ENCODE measurements at places on chromosomes 5 and 9.

DNA sequence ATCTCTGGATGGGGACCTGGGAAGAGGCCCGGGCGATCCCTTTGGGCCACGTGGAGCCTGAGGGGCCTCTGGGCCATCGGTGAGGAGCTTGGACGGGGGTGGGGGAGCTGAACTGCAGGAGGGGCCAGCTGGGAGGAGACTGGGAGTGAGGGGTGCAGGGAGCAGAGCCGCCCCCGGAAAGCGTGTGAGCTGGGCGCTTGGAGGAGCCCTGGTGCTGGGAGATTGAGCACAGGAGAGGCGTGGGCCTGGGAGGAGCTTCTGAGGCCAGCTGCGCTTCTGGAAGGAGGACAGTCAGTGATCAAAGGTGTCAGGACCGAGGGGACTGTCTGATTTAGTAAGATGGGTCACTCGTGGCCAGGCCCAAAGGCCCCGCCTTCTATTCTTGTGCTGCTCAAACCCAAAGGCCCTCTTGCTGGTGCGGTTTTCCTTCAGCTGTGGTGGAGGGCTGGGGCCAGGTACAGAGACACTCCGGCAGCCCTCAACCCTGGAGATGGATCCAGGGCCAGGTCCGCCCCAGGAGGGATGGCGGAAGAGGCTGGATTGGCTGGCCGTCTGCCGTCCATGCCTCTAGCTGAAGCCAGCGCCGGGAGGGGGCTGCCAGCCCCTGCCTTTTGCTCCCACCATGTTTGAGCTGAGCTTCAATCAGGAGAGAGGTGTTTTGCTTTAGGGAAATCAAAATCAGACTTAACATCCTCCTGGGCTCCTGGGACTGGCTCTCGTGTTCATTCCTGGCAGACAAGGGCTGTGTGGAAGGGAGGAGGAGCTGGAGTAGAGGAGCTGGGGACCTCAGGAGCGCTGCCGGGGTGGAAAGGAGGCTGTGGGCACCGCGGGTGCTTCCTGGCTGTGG is 21.6 kb downstream of the NCS1 start:
- DNase-seq, result no peak

DNA sequence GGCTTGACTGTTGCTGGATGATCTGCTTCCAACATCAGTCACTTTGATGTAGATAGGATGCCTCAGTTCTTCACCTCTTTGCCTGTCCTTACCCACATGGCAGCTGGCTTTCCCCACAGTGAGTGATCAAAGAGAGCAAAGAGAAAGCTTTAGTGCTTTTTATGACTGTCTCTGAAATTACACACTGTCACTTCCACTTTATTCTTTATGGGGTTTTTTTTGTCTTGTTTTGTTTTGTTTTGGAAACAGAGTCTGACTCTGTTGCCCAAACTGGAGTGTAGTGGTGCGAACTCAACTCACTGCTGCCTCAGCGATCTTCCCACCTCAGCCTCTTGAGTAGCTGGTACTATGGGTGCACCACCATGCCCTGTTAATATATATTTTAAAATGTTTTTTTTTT is 32.4 kb upstream of the C5orf24 start:
- DNase-seq, result peak; percentile 91

- no peak for DNase-seq
Measured at GRCh38 chr5:43274435-43275114, 38.6 kb downstream of the HMGCS1 start.

- DNase-seq, result no peak
Measured at GRCh38 chr5:83864652-83865051, 144.0 kb upstream of the HAPLN1 start.

DNA sequence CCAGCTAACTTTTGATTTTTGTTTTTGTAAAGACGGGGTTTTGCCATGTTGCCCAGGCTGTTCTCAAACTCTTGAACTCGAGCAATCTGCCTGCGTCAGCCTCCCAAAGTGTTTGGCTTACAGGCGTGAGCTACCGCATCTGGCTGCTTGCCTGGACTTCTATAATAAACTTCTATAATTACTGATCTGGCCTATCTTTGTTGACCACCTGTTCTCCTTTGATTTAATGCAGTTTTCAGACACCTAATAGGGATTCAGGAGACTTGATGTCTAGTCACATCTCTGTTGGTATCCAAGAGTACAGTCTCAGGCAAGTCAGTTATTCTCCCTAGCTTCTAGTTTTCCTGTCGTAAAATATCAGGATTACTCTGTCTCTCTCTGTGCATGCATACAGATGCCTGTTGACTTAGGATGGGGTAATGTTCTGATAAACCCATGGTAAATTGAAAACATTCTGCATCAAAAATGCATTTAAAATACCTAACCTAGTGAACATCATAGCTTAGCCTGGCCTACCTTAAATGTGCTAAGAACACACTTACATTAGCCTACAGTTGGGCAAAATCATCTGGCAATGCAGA is 51.5 kb upstream of the NR3C1 start:
- no peak for DNase-seq

- no peak for DNase-seq
Measured at GRCh38 chr9:81588148-81588871, 101.0 kb downstream of the TLE1 start.

- DNase-seq, result no peak
Measured at GRCh38 chr5:159096243-159096923, 3.3 kb downstream of the EBF1 start.

DNA sequence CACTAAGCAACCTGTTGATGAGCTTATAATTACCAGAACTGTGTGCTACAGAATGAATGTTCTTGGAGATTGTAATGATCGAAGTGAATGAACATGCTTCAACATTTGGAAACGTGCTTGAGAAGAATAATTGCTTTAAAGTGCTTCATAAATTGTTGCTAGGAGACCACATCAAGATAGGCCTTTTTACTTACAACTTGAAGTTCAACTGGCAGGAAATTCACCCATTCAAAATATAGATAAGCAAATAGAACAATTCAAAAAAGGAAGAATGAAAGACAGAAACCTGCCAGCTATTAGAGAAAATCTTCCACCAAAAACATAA is 38.0 kb upstream of the SLC44A1 start:
- DNase-seq, result no peak

- DNase-seq, result no peak
Measured at GRCh38 chr9:116891424-116891823, 204.3 kb downstream of the TRIM32 start.

GRCh38 chr5:56676091-56676768 is 139.1 kb upstream of the MAP3K1 start:
- DNase-seq, result no peak

- no peak for DNase-seq
Measured at GRCh38 chr5:146632620-146633322, 116.8 kb upstream of the GPR151 start.

DNA sequence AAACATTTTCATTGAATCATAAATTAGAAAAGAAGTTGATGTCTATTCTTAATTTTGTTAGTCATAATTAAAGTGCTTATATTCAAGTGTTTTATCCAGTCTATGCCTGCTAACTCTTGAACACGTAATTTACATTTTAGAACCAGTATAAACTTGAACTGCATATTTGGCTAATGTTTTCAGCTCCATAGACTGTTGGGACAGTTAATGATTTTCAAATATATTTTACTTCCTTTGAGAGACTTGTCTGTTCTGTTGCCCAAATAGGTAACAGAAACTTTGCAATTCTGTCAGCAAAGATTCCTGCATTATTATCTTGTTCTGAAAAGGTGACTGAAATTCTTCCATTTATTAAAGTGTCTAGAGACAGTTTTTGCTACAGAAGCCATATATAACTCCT is 7.8 kb downstream of the ITGA2 start:
- DNase-seq, result no peak

GRCh38 chr9:116868201-116868600 is 181.1 kb downstream of the TRIM32 start:
- DNase-seq, result no peak

DNA sequence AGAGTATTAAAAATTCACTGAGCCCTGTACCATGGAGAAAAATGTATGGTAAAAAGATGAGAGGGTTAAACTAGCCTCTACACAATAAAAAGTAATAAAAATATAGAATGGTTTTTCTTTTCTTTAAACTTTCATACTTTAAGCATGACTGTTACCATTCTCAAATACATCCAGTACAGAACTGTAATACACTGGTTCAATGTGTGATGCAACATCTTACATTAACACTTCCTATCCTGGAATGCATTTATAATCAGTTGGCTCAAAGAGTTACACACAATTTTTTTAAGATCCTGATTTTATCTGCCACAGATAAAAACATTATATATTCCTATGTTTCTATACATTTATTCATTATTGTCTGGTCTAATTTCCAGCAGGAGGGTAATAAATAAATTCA is 4.7 kb downstream of the GNAQ start:
- DNase-seq, result no peak

GRCh38 chr5:136242611-136243010 is 49.6 kb upstream of the SMIM32 start:
- no peak for DNase-seq

GRCh38 chr5:107876906-107877305 is 206.2 kb upstream of the EFNA5 start:
- no peak for DNase-seq

DNA sequence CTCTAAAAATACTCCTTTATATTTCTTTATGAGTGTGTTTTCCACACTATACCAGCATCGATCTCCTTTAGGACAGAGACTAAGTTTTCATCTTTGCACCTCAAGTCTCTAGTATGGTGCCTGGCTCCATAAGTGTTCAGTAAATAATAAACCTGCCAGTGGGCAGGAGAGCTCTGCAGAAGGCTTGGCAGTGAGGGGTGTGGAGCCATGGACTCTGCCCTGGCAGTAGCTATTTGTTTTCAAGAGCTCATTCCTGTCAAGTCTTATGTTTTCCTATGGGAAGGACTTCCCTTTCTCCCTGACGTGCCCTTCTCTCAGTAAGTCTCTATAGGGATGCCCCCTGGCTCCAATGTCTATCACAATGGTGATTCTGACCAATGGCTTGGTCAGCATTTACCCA is 252.2 kb downstream of the PIK3R1 start:
- DNase-seq, result no peak

- DNase-seq, result no peak
Measured at GRCh38 chr9:121774715-121775613, 123.5 kb downstream of the DAB2IP start.

- no peak for DNase-seq
Measured at GRCh38 chr9:10254338-10254737, 358.5 kb downstream of the PTPRD start.

- DNase-seq, result no peak
Measured at GRCh38 chr5:74188351-74189105, 452.0 kb downstream of the ENC1 start.

DNA sequence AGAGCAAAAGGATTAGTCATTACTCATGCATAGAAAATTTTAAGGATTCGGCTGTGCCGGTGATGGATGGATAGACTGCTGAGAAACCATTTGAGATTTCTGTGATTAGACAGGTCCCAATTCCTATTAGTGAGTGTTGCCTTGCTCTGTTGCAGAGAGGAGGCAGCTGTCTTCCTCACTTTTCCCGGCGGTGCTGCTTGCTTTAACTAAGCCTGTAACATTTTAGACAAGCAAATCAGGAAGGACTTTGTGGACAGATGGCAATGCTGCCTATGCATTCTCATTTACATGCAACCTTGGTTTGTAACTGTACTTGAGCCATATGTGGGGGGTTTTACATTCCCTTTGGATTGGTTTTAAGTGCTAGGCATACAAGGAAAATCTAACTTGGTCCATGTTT is 1176.3 kb downstream of the CDH18 start:
- no peak for DNase-seq

GRCh38 chr5:150497274-150497988 is 10.5 kb upstream of the NDST1 start:
- no peak for DNase-seq

DNA sequence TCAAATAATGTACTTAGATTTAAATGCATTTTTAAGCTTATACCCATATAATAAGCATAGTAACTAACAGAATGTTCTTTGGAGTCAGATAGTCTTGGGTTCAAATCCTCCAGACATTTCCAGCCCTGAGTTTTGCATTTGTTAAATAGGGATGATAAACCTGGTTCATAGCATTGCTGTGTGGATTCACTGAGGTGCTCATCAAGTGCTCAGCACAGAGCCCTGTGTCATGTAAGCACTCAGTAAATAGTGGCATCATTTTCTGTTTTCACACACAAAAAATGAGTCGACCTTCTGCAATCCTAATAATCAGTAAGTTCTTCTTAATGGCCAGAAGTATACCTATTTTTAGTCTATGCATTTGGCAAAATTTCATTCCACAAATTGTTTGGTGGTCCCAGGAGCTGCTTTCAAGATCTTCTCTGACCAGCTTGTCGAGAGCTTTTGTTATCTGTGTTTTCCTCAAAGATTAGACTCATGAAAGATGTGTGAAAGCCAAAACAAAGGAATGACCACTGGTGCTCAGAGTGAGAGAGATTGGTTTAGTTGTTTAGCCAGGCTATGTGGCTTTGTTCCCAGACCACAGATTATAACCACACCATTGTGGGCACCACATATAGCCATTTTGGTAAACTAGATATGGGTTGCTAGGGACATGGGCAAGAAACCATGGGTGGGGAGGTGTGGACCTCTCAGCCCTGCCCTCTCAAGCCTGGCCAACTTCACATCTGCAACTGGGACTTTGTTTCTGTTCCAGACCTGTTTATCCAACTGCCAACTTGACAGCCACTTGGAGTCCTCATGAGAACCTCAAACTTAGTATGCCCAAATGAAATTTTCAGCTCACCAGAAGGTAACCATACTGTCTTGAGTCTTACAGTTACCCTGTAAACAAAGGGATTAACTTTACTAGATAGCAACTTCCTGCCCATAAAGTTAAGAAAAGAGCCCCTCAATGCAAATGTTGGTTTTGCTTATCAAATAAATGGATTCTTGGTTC is 45.0 kb downstream of the DOCK8 start:
- no peak for DNase-seq

GRCh38 chr5:83097689-83098231 is 20.4 kb downstream of the XRCC4 start:
- no peak for DNase-seq

- no peak for DNase-seq
Measured at GRCh38 chr5:643811-644271, 31.7 kb downstream of the CEP72 start.

GRCh38 chr5:146643776-146644175 is 127.8 kb upstream of the GPR151 start:
- DNase-seq, result no peak

- no peak for DNase-seq
Measured at GRCh38 chr9:134607971-134608370, 33.6 kb upstream of the COL5A1 start.

- no peak for DNase-seq
Measured at GRCh38 chr9:137023157-137023556, 4.9 kb downstream of the ABCA2 start.

DNA sequence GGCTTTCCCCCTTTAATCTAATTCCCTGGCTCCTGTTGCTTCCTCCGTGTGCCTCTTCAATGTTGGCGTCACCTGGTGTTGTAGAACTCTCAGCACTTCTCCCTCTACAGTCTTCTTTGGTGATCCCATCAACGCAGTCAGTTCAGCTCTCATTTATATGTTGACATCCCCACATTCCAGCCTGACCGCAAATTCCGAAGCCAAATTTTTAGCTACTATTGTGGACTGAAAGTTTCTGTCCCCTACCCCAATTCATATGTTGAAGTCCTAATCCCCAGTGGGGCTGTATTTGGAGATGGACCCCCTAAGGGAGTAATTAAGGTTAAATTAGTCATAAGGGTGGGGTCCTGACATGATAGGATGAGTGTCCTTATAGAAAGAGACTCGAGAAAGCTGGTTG is 210.6 kb upstream of the ADAMTSL1 start:
- no peak for DNase-seq

- DNase-seq, result no peak
Measured at GRCh38 chr9:115195912-115196311, 78.0 kb upstream of the TNC start.

Measured in Jurkat, Clone E6-1 (cell line).